ENCODE measurements at places on chromosomes 1 and 21. TPM values are rescaled to one million over a fixed set of nuclear protein-coding genes. Genes with fewer than 3 reads are reported as not detected.

DNA sequence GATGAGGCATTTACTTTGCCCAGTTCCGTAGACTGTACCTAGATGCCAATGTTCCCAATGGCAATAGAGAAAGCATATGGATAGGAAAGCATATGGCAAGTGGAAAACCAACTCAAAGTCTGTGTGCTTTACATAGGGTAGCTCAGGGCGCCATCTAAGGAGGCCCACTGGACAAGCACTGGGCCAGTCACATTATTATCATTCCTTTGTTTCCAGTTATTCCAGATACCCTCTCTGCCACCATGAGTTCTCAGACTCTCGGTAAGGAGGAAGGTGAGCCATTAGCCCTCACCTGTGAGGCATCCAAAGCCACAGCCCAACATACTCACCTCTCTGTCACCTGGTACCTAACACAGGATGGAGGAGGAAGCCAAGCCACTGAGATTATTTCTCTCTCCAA is 9.8 kb downstream of the CD101 start:
- no peak for ATAC-seq

DNA sequence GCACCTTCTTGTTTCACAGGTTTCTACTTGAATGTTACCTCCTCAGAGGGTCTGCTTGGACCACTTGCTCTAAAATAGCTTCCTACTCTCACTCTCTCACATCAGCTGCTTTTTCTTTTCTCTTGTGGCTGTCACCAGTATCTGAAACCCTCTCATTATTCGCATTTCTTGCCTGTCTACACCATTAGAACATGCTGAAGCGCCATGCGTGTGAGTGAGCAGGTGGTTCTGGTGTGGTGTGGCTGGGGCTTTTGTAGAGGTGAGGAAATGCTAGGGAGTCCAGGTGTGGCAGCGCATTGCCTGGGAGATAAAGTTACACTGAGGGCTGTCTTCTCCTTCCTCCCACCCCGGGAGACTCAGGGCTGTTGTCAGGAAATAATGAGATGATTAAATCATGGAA is 4.1 kb downstream of the ZNF362 start:
- no peak for ATAC-seq

GRCh38 chr1:101438359-101438758 is 201.5 kb downstream of the S1PR1 start:
- ATAC-seq: no peak

DNA sequence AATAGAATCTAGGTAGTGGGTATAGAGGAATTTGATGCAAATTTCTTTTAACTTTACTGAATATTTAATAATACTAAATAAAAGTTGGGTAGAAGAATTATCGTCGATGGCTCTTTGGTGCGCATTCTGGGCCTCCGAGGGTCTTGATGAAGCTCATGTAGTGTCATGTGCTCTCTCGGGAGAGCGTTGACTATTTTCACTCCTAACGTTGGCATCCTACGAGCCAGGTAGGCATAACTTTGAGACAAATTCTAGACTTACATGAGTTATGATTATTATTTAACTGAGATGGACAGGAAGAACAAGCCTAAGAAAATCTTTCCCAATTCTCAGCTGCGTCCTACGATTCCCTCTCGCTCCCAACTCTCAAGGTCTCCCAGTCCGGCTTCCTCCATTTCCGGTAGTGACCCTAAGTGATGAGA is 550 bp upstream of the PCAT6 start:
- no peak for ATAC-seq

Gene ARL8A
- 43.6 TPM for total RNA-seq

DNA sequence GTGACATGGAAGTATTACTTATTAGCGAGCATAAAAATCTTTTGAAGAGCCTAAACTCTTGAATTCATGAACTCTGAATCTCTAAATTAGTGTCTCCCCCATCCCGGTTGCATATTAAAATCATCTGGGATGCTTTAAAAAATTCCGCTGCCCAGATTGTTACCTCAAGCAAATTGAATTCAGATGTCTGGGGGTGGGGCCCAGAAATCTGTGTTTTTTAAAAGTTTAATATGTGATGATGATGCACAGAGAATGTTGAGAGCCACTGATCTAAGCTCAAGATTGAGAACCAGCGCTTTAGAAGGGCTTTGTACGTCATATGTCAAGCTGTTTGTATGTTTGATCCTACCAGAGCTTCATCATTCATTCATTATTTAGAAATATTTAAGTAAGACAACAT is 446.8 kb downstream of the NUF2 start:
- no peak for ATAC-seq

DNA sequence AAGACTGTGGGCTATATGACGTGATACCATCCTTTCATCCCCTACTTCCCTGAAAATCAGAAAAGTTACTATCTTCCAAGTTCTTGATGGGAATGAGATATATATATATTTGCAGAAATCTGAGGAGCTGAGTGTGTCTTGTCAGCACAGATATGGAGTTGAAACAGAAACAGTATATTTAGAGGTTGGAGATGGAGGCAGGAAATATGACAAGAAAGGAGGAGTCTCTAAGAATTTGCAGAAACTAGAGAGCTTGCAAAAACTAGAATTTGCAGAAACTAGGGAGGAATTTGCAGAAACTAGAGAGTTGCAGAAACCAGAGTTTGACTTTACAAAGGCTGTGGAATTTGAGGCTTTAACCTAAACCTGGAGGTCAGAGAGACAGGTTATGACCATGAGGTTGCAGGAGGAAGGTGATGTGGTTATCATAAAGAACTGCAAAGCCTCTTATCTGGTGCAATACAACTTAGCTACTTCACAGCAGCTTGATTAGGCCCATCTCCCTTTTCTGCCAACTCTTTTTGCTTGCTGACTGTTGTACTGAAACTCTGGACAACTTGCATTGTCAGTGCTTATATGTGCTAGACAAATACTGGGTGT is 22.3 kb downstream of the XCL2 start:
- ATAC-seq: peak; percentile 23

DNA sequence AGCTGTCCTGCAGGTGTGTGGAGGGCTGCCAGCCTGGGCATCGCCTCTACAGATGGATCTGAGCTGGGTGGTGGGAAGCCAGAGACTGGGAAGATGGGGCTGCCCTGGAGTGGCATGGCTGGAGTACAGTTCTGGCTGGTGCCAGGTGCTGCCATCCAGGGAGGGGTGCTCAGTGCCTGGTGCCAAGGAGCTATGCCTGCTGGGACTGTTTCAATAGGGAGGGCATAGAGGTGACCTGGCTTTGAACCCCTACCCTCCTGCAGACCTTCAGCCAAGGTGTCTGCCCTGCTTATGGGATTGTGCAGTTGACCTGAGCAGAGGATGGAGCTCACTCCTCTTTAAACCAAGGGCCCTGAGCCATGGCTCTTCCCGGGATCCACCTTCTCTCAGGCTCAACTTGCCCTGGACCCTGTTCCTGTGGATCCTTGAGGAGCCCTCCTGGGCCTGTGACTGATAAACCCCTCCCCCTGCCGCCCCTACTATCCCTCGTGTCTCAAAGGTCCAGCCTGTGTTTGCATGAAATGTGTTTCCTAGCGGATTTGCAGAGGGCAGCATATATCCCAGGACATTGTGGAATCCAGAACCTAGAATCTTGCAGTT is 48.7 kb downstream of the PTPRU start:
- ATAC-seq: no peak

Data from activated T-helper 17 cell treated with anti-CD3 and anti-CD28 coated beads, Interleukin-2, amount 50 U/mL, for 72 hours (primary cell).